ENCODE measurements at places on chromosomes 12 and 14.

DNA sequence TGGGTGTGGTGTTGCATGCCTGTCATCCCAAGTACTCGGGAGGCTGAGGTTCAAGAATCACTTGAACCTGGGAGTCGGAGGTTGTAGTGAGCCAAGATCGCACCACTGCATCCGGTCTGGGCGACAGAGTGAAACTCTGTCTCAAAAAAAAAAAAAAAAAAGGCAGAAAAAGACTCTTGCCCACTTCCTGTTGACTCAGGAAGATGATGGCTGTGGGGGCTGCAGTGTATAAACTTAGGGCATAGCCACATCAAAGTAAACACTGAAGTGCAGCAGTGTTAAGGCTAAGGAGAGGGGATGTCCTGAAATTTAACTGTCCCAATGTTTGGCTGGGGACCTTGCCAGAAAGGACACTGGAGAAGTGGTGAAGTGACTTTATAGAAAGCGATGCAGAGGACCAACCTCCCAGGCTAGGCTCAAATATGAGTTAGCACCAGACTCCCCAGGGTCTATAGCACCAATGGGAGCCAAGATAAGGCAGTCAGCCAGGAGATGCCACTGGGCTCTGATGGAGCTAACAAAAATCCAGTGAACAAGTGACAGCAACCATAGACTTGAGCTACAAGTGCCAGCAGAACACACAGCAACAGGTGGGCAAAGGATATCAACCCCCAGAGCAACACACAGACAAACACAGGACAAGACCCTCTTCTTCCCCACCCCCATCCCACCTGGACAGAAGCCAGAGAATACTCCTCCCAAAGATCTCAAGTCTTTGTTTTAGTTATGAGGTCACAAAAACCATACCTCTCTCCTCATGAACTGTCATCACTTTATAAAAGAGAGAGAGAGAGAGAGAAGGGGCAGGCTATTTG lies 28.0 kb downstream of the NELL2 start:
- DNase-seq = peak; percentile 71

DNA sequence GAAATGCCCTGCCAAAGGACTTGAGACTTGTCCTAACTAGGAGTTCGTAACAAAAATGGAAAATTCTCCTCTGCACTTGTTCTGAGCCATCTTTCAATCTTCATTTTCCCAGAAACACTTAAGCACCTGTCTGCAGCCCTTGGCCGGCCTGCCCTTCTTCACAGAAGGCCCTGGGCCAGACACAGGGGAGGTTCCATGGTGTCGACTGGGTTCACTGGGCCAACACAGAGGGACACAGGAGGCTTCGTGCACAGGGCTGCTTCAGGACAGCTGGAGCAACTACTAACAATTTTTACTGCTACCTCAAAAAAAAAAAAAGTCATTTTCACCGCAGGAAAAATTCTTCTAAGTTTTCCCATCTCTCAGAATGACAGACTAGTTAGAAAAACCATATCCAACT lies 19.6 kb downstream of the NID2 start:
- no peak for DNase-seq

- DNase-seq = no peak
These were observed 73.9 kb downstream of the BMP4 start for GRCh38 chr14:53882684-53883083.

DNA sequence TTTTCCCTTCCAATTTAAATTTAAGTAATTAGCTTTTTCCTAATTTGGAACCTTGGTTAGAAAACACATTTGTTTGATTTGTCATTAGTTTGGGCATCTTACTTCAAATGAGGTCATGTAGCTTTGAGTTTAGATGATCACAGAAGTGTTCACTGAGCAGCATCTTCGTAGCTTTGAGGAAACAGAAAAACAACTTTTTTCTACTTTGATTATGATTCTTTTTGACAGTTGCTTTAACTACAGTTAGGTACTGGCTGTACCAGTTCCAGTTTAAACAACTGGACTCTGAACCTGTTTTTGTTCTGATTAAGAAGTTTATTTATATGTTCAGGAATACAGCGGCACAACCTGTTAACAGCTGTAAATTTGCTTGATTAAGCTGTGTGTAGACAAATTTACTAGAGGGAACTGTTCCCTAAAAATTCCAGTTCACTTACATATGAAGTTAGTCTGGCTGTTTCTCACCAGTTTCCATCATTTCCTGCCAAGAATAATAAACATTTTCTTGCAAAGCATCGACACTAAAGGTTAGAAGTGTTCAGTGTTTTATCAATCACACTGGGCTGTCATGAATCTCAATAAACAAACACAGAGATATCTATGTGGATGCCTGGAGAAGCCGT lies 191.9 kb downstream of the RAD51B start:
- no peak for DNase-seq

GRCh38 chr12:89414851-89415250 lies 62.5 kb upstream of the DUSP6 start:
- no peak for DNase-seq

- DNase-seq = no peak
These were observed 24.4 kb downstream of the MAP3K9 start for GRCh38 chr14:70784886-70785285.

DNA sequence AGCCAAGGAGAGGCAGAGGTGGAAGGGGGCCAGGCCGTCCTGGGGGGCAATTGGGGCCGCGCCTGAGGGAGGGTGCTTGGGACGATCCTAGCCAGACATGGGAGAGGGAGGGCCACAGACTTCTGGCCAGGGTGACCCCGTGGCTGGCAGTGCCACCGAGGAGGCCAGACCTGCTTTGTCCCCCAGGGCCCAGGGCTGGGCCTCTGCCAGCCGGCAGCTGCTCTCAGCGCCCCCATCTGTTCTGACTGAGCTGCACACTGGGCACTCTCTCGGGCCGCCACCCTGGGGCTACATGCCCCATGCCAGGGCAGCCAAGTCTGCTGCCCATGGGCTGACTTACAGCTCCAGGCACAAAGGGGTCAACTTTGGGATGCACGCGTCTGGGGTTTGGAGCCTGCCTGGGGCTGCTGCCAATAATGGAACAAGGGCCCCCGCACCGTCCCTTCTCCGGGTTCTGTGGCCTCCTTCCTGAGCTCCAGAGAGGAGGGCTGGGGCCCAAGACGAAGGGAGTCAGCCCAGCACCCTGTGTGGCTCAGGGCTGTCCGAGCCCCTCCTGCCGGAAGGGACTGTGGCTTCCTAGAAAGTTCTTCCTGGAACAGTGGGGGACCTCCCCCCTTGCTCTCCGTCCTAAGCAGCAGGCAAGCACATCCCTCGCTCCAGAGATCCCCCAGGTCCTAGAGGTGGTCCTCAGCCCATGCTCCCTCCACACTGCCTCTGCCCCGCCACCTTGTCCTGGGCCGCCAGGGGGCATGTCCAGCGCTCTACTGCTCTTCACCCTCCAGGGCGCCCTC lies 1.1 kb downstream of the ADSS1 start:
- DNase-seq = no peak

DNA sequence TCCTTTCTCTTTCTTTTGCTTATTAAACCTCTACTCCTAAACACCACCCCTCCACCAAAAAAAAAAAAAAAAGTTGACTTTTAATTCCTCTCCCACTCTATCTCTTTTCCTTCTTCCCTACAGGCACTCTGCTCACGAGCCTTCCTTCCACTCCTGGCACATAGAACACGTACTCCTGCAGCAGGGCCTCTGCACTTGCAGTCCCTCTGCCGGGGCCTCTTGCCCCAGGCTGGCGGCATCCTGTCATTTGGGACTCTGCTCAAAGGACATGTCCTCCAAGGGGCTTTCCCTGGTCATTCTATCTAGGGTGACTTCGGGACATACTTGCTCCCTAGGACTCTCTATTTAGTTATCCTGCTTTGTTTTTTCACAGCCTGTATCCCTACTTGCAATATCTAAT lies 7.7 kb downstream of the FOS start:
- DNase-seq = no peak

DNA sequence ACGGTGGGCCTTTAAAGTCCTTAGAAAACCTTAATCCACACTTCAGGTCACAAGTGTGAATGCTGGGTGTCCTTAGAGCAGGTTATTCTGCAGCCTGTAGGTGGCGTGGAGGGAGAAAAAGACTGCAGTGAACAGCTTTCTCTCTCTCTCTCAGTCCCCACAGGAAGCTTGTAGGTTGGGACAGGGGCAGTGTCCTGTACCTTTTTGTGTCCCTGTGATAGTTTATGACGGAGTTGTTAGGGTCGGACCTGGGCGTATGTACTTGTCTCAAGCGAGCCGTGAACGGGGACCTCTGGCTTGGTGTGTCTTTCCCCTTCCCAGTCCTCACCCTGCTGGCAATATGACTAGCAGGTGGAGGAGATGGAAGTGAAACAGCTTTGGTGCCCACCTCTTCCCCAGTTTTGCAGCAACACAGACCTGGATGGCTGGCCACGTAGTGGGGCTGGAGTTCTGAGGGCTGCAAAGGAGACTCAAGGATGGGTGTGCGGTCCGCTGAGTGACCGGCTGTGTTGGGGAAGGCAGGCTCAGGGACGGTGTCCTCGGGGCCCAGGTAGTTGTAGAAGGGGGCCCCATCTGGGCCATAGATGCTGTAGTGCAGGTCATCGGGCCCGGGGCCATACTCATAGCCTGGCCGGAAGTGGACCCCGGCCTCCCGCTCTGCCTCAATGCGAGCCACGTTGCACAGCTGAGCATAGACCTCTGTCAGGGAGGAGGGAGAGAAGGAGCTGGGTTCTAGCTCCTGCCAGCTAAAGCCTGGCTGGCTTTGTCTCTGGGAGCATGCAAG lies 8.9 kb downstream of the ISCA2 start:
- no peak for DNase-seq

DNA sequence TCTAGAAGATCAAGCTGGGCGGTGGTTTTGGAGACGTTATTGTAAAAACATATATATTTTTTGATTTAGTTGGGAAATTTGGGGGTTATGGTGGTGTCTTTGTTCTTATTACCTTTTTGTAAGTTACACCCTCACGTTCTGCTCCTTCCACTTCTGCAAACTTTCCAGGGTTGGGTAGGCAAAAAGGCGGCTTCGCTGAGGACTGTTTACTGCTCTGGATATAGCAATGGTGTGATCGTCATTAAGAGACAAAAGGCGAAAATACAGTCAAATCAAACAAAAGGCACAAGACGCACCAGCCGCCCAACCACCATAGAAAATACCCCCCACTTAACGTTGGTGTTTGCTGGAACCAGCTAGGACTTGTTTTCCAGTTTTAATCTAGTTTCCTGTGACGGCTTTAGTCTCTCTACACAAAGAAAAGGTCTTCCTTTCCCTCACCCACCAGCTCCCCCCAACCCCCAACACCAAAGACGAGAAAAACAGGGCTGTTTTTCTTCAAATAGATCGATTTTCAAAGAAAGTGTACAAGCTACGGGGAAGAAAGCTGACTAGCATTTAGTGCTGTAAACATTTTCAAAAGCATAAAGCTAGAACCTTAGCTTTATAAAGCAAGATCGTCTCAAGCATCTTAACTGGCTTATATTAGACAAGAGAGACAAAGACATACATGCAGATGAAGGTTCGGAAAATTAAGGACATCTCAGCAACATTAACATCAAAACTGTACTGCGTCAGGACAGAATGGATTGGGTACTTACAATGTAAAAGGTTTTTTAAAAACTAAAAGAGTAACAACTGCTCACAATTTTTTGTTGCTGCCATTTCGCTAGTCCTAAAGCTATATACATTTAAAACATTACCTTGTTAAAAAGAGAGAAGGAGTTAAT lies 2.0 kb upstream of the SETD1B start:
- peak; percentile 75 for DNase-seq

GRCh38 chr12:47576289-47576945 lies 129.4 kb downstream of the RPAP3 start:
- no peak for DNase-seq

DNA sequence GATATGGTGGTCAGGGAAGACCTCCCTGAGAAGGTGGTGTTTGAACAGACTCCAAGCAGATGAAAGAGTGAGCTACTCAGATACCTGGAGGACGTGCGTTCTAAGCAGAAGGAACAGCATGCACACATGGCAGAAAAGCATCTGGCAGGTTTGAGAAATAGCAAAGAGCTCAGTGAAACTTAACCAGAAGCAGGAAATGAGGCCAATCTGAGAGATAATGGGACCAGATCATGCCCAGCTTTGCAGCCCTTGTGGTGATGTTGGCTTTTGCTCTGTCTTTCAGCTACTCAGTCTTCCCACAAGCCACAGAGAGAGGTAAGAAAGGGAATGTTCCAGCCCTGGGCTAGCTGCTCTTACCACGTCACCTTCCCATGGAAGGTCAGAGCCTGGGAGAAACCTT lies 176.3 kb upstream of the GSC start:
- peak; percentile 3 for DNase-seq

DNA sequence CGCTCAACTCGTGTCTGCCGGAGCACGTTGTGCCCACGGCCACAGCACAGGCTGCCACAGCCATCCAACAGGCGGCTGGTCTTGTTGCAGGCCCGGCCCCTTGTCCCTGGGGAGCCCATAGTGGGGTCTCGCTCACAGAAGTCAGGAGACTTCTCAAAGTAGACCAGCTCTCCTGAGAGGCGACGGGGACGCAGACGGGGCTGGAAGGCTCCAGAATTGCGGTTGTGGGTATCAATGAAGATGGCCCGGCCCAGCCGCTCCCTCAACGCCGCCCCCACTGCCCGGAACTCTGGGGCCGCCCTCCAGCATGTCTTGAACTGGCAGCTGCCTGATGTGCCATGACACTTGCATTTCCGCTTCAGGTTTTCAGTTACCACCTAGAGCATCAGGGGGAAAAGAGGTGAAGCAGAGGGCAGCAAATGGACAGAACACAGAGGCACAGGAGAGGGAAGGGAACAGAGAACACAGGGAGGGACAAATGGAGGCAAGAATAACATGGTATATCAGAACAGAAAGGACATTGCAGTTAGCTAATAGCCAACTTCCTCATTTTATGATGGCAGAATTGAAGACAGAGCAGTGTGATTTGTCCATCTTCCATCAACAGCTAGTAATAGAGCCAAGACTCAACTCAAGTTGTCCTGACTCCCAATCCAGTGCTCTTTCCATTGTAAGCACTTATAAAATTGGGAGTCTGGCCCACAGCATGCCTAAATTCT lies 5.2 kb downstream of the WNT10B start:
- DNase-seq = no peak

DNA sequence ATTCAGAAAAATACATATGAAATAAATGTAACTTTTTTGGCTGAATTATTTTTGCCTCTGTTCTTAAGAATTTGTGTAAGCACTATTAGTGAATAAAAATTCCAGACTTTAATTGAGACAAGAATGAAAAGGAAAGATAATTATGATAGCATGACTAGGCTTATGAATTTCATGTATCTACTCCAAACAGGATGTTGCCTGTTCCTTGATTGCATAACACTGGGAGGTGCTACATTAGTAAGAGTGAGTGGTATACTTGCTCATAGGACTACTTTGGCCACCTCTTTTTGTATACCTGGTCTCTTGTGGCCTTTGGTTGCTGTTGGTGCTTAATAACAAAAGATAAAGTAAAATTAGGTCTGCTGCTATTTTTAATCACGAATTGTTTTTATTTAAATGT lies 112.8 kb downstream of the NAV3 start:
- no peak for DNase-seq

DNA sequence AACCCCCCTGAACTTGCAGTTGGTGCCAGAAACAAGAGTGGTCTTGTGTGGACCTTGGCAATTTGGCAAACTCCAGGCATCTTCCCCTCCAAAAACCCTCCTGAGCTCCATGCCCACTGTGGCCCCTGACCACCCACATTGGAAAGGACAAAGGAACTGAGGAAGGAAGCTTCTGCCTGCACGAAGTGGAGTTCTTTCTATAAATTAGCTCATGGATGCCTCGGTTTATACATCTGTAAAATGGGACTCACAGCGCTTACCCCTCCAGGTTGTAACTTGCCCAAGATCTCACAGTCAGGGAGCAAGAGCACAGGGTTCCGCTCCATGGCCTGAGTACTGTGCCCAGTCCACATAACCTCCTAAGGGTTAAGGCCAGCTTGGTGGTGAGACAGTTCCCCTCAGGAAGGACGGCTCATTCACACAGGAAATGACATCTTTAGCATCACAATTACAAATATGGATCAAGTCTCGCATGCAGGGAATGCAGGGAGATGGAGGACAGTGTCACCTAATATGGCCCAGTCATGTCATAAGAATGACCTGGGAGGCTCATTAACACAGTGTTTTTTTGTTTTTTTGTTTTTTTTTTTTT lies 66.6 kb downstream of the CLMN start:
- DNase-seq = no peak

All from CD4-positive, alpha-beta T cell treated with Interferon gamma for 1 hour (primary cell).